Naive thymus-derived CD4-positive, alpha-beta T cell (primary cell): ENCODE measurements at places on chromosomes 2 and 18. TPM values are rescaled to one million over a fixed set of nuclear protein-coding genes. Genes with fewer than 3 reads are reported as not detected.

SPP2 gene
- total RNA-seq = not detected

LIPG gene
- total RNA-seq = not detected in 2 replicates

MARS2 gene
- total RNA-seq = 15.4 TPM

FAM161A gene
- total RNA-seq = 4.7 TPM

BCL2 gene
- total RNA-seq = 150 TPM

FBLN7 gene
- 34.0 TPM for total RNA-seq

SEPTIN10 gene
- 1.2 TPM for total RNA-seq

DSG1 gene
- not detected for total RNA-seq

ZNF804A gene
- not detected in 2 replicates for total RNA-seq

- no peak overlapping the region for H3K27ac ChIP-seq
- H3K4me1 ChIP-seq = peaks cover 13% of the 10 kb centered on the region
- H3K4me3 ChIP-seq = no peak overlapping the region
- H3K27me3 ChIP-seq = no peaks in the 10 kb centered on the region
- H3K36me3 ChIP-seq = no peaks in the 10 kb centered on the region
- DNase-seq = no peak
These were observed 63.6 kb upstream of the SH3RF3 start for GRCh38 chr2:109065391-109065734.

GRCh38 chr2:191436368-191437055 is 191.3 kb downstream of the MYO1B start:
- H3K27me3 ChIP-seq = no peaks in the 10 kb centered on the region
- H3K27ac ChIP-seq = no peak overlapping the region
- H3K4me3 ChIP-seq = no peak overlapping the region
- no peaks in the 10 kb centered on the region for H3K36me3 ChIP-seq
- no peaks in the 10 kb centered on the region for H3K4me1 ChIP-seq
- no peak for DNase-seq

DNA sequence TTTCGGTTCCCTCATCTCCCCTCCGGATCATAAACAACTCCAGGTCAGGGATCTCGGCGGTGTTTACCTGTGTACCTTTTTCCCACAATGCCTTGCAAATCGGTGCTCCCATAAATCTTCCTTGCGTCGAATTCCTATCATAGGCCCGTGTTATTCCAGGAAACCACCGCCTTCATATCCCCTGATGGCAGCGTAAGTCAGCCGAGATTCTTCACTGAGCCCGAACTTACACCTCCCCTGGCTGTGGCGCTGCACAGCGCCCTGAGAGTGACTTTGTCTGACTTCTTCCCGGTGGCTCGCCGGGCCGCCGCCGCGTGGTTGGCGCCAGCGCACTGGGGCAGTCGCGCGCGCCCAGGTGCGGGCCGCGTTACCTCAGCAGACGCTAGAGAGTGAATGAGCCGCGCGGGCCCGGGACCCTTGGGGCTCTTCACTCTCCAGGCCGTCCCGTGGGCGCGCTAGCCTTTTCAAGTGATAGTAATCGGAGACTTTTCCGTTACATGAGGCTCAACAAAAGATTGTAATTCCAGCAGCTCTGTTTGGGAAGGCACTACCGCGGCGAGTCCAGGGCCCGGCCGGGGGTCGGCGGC is 101.6 kb downstream of the SPTBN1 start:
- DNase-seq = peak; percentile 71
- H3K36me3 ChIP-seq = no peaks in the 10 kb centered on the region
- H3K4me3 ChIP-seq = peak overlapping the region; percentile 94

GRCh38 chr2:226790431-226790830 is 9.2 kb downstream of the IRS1 start:
- H3K27me3 ChIP-seq = no peaks in the 10 kb centered on the region
- no peak for DNase-seq
- H3K4me1 ChIP-seq = peaks cover 12% of the 10 kb centered on the region

- no peak overlapping the region for H3K4me3 ChIP-seq
- no peaks in the 10 kb centered on the region for H3K27me3 ChIP-seq
- no peaks in the 10 kb centered on the region for H3K36me3 ChIP-seq
- H3K4me1 ChIP-seq = no peaks in the 10 kb centered on the region
- no peak for DNase-seq
These were observed 98.9 kb upstream of the MAPRE2 start for GRCh38 chr18:34942276-34942675.

DNA sequence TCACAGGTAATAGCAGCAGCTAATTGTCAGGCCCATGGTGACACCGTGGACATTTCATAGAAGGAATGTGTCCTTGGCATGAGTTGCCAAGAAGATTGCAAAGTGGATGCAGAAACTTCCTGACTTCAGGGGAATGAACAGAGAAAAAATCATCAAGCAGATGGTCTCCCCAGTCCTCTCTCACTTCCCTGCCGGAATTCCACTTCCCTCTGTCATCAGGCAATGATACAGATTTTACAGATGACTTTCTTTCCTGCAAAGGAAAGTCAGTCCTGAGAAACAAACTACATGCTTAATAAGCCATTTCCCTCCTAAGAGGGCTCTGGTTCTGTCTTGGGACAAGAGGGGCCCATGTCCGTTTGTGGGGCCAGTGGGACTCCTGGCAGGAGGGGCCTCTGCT is 45.7 kb downstream of the KCNF1 start:
- no peak for DNase-seq
- no peaks in the 10 kb centered on the region for H3K27me3 ChIP-seq
- H3K4me1 ChIP-seq = no peaks in the 10 kb centered on the region
- no peak overlapping the region for H3K4me3 ChIP-seq
- H3K36me3 ChIP-seq = no peaks in the 10 kb centered on the region

DNA sequence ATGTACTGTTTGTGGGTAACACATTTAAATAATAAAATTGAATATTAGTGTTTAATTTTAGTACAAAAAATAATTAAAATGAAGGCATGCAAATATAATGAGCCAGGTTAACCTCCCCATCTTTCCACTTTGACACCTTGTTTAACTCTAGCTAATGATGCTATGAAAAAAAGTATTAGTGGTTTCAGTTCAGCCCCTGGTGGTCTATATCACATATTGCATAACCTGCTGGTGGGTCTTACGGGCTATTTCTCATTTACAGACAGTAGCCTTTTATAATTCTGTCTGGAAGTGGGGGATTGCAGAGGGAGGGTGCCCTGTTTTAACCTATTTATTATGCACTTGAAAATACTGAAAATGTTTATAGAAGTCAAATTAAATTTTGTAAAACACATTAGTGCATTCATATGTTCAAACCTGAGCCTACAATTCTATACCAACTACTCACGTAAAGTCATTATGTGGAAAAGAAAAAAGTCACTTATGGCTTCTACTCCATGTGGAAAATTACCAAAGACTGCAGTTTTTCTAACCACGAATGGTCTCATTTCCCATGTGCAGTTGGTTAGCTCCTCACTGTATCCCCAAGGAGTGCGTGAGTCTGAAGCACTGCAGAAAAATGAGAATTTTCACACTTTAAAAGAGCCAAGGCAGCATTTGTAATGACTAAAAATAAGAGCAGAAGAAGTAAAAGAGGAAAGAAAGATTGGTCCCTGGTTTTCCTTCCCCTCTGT is 381.0 kb downstream of the MTX2 start:
- H3K4me3 ChIP-seq = no peak overlapping the region
- DNase-seq = no peak
- no peaks in the 10 kb centered on the region for H3K27me3 ChIP-seq
- no peaks in the 10 kb centered on the region for H3K4me1 ChIP-seq
- no peak overlapping the region for H3K27ac ChIP-seq

DNA sequence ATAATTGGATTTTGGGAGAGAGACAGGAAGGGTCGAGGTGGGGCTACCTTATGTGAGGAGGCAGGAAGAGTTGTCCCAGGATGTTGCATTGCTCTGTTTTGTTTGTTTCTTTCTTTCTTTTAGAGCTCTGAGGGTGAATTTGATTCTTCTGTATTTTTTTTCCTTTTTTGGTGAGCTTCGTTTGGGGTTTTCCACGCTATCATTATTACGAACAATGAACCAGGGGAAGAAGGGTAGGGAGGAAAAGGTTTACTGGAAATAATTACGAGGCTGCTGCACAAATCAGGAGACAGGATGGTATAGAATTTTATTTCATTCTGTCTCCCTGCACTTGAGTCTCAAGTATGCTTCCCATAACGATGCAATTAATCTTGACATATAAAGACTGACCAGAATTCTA is 51.4 kb upstream of the ZNF516 start:
- H3K4me3 ChIP-seq = no peak overlapping the region
- H3K36me3 ChIP-seq = no peaks in the 10 kb centered on the region
- H3K27me3 ChIP-seq = no peaks in the 10 kb centered on the region
- H3K4me1 ChIP-seq = no peaks in the 10 kb centered on the region

GRCh38 chr2:69685321-69686048 is 41.9 kb upstream of the AAK1 start:
- H3K4me1 ChIP-seq = peaks cover 37% of the 10 kb centered on the region
- no peak overlapping the region for H3K4me3 ChIP-seq
- no peaks in the 10 kb centered on the region for H3K36me3 ChIP-seq
- DNase-seq = no peak
- H3K27me3 ChIP-seq = no peaks in the 10 kb centered on the region

- H3K4me3 ChIP-seq = no peak overlapping the region
- no peaks in the 10 kb centered on the region for H3K36me3 ChIP-seq
- peaks cover 42% of the 10 kb centered on the region for H3K4me1 ChIP-seq
- H3K27ac ChIP-seq = no peak overlapping the region
- no peaks in the 10 kb centered on the region for H3K27me3 ChIP-seq
- DNase-seq = no peak
These were observed 25.2 kb downstream of the RTN4 start for GRCh38 chr2:55025082-55025481.

DNA sequence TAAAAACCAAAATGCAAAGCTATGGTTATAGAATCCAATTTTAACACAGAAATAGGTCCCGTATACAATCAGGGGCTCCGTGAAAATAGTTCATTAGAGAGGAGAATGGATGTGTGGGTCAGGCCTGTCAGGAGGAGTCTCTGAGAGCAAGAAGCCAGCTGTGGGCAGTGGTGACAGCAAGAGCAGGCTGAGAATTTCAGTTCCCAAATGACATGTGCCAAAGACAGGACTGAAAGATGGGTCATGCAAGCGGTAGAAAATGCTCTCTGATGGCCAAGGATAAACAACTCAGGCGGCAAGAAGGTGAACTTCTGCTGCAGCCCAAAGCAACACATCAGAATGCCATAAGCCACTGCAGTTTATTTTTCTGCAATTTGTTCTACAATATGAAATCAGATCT is 100.4 kb downstream of the CCDC141 start:
- no peaks in the 10 kb centered on the region for H3K36me3 ChIP-seq
- no peak overlapping the region for H3K27ac ChIP-seq
- H3K4me1 ChIP-seq = no peaks in the 10 kb centered on the region

DNA sequence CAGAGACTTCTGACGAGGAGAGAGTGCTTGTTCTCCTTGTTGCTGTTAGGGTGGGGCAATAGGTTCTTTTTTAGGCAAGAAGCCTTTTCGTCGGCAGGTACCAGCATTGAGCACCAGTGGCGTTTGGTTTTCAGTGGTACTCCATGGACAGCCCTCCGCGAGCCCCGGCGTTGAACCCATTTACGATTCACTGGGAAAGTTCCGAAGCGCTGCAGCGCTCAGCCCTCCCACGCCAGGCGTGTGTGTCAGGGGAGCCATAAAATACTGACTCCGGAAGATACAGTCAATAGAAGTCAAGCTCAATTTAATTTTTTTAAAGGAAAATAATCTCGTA is 494 bp upstream of the ROCK1 start:
- peaks cover 26% of the 10 kb centered on the region for H3K4me1 ChIP-seq
- peak overlapping the region; percentile 72 for H3K27ac ChIP-seq
- H3K4me3 ChIP-seq = peak overlapping the region; percentile 94
- no peaks in the 10 kb centered on the region for H3K36me3 ChIP-seq

DNA sequence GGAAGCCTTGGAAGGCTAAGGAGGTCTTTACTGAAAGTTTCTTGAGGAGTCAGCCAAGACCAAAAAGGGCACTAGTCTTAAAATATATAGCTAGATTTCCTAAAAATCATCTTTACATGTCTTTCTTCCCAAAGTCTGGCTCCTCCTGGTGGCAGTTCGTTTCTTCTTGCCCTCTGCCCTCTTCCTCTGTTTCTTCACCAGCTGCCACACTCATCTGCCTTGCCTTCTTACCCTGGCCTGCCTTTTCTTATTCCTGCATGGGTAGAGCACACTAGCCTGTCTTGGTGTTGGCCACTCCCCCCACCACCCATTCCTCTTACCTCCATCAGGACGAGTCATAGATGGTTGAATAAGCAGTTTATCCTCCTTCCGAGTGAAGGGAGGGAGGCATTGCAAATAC is 129.8 kb downstream of the RAPGEF4 start:
- no peak overlapping the region for H3K27ac ChIP-seq
- H3K27me3 ChIP-seq = no peaks in the 10 kb centered on the region
- no peaks in the 10 kb centered on the region for H3K36me3 ChIP-seq
- no peak for DNase-seq
- no peaks in the 10 kb centered on the region for H3K4me1 ChIP-seq
- H3K4me3 ChIP-seq = no peak overlapping the region

DNA sequence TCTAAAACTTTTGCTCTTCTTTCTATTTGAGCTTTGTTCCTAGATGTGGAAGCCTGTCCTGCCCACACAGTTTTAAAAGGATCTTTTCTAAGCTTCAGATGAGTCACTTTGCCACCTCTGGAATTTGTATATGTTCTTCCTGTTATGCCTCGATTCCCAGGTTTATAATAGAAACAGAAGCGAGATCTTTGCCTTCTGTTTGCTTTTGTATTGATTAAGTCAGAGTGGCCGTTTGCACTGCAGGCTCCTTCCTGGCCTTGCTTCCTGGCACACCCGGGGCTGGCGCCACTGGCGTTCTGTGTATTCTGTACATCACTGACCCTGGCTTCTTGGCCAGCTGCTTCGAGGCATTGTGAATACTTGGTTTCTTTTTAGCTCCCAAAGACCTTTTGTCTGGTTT is 91.8 kb downstream of the MTCL1 start:
- no peak overlapping the region for H3K27ac ChIP-seq
- no peaks in the 10 kb centered on the region for H3K4me1 ChIP-seq
- no peaks in the 10 kb centered on the region for H3K36me3 ChIP-seq
- DNase-seq = no peak
